BE2C (cell line): ENCODE measurements at places on chromosomes 7 and 10.

- DNase-seq = no peak
Observed at GRCh38 chr7:69301253-69301652, 297.0 kb upstream of the AUTS2 start.

DNA sequence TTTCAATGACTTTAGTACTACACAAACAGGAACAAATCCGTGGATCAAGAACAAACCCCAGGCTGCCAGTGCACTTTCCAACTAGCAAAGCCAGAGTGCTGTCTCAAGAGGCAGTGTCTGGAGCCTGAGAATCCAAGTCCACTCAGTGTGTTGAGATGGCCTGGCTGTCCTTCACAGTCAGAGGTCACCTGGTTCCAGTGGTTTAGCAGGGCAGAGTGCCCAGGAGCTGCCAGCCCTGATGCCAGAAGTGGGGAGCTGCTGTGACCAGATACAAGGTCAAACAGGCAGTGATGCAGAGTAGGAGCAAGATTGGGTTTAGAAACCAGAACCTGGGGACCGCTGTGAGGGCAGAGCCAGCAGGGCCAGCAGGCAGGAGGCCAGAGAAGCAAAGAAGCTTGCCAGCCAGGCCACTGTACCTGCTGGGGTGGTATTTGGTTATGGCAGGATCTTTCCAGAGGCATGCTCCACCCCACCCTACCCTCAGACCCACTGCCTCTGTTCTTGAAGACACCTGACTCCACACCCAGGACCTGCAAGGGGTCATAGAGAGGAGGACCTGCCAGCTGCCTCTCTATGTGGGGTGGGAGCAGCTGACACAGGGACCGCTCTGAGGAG lies 35.6 kb upstream of the C10orf90 start:
- DNase-seq = no peak

GRCh38 chr7:17472939-17473338 lies 174.5 kb downstream of the AHR start:
- no peak for DNase-seq

DNA sequence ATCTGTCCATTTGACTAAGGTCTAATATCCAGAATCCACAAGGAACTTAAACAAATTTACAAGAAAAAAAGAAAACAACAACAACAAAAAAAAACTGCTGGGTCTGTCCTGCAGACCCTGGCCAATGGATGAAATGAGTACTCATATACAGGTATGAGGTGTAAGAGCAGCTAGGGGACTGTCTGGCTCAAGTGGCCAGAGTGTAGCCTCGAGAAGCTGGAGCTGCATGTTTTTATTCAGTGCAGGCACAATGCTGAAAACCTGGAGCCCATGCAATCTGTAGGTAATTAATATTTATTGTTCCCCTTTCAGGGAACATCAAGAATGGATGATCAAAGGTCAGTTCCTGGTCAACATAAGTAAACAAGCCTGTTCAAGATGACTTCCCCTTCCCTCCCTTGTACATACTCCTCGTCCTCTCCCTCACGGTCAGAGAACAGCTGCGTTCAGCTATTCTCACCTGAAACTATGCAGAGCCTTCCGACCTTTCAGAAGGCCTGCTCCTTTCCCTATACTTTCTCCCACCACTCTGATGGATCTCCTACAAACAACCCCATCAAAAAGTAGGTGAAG lies 15.5 kb downstream of the CYP2C19 start:
- no peak for DNase-seq

DNA sequence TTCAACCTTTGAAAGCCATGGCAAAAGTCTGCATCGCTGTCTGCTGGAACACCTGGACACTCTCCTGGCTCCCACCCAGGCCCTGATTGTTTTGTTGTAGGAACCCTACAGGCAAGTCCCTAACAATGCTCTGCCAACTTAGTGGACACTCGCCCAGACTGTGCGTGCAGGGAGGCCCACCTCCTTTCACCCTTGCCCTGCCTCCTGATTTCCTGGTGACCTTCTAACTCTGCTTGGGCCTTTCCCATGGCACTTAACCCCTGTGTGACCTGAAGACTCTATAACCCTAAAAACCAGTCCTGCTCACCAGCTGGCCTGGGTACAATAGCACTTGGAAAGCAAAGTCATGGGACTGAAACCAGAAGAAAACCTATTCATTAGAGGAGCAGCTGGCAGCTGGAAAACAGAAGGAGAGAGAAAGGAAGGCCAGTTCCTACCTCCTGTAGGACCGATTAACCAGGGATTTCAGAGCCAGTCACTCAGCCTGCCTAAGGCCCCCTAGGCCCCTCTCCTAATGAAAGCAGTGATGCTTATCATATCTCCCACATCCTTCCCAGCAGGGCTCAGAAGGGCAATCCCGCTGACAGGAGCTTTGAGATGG lies 82.7 kb upstream of the KMT2E start:
- DNase-seq = peak; percentile 78

DNA sequence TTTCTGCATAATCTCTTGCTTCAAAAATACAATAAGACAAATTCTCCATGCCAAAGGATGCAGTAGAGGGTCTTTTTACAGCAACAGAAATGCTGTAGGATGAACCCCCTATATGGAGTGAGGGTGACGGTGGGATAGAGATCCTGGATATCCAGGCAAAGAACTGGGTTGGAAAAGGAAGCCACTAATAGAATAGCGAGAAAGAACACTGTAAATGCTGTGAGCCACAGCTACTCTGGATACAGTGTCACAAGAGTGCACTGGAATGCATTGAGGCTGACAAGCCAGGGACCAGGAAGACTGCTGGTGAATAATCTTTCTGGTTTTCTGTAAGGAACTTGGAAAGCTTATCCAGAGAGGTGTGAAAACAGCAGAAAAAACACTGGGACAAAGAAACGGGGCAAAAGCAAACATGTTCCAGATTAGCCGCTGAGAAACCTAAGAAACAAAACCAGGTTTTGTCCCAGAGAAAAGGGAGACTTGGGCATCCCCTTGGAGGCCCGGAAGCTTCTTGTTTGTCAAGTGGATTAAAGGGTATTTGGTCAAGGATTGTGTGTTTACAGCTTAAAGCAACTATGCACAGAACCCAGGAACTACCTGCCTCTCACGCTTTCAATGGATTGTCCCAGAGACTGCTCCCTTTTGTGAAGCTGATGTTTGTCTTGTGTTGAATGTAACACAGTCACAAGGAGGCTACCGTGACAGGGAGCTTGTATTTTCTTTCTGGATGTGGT lies 6.2 kb upstream of the MSMB start:
- DNase-seq = no peak

- DNase-seq = no peak
Observed at GRCh38 chr10:29839826-29840515, 205.2 kb upstream of the SVIL start.

DNA sequence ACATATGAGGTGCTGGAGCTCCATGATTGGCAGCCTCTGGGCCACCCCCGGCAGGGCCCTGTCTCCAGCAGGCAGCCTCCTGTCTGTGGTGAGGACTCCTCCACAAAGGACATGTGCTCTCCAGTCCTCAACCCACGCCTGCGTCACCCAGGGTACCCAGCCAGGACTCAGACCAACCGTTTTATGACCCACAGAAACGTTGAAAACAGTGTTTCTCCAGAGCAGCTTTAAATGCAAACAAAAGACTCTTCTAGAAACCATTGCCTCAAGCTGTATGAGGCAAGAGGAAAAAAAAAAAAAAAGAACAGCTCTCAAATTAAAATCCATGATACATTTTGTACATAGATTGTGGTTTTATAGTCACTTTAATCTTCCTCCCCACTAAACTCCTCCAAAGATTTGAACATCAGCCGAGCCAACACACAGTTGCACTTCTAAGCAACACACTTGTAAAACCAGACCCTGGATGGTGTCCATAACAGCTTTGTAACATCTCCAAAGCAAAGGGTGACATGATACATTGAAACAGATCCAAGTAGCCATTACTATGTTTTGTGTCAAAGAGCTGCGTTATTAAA lies 175.0 kb upstream of the LYZL2 start:
- DNase-seq = no peak

GRCh38 chr10:84196941-84197340 lies 2.6 kb downstream of the CDHR1 start:
- DNase-seq = no peak

DNA sequence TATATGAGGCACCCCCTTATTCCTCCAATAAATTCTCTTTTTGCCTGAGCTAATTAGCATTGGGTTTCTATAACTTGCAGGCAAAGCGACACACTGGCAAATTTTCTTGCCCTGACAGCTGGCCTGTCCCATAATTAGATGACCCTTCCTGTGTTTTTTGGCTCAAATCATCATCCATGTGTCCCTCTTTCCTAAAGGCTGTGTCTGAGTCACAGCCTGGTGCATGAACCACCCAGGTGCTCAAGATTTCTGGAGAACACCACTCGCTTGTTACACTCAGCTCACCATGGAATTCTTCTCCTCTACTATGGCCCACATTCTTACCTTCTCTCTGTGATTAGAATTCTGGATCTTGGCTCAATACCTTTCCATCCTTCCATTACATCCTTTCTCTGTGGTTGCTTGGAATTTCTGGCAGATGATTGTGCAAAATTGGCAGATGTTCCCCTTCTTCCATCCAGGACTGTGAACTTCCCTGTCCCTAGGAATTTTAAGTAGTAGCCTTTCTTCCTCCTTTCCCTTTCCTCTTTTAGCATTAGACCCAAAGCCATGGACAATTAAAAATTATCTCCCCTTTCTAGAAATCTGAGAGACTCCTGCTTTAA lies 116.0 kb upstream of the ANKRD1 start:
- DNase-seq = no peak

- no peak for DNase-seq
Observed at GRCh38 chr10:24240041-24240751, 31.3 kb downstream of the KIAA1217 start.

- no peak for DNase-seq
Observed at GRCh38 chr10:69731184-69731583, 70.5 kb upstream of the COL13A1 start.

- DNase-seq = no peak
Observed at GRCh38 chr7:2849941-2850766, 6.0 kb upstream of the GNA12 start.

DNA sequence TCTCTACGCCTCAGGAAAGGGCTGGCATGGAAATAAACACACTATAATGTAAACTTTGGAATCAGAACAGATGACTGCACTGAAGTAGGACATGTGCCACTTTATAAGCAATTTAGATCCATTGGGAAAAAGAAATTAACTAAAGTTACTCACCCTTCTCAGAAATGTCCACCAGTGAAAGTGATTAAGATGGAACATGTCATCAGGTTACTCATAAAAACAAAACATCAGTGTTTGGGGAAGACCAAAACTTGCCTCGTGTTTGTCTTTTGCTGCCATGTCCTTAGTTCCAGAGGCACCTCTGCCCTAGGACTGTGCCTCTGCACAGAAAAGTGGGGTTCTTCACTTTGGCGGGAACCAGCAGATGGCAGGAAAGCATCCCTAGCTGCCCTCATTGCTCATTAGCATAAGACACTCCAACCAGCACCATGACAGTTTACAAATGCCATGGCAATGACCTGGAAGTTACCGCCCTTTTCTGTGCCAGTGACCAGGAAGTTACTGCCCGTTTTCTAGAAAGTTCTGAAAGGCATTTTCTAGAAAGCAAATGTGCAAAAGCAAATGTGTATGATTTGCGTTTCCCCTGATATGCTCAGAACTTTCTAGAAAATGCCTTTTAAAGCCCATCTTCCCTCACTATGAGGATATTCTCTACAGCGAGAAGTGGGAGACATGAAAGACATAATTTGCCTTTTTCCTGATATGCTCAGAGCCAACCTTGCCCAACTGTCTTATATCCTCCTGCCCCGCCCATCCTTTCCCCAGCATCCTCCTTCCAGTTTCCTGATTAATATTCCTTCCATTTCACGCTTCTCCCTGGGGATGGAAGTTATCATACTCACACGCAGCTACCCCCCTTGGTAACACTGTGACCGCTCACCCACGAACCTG lies 258.2 kb downstream of the USP6NL start:
- no peak for DNase-seq

- no peak for DNase-seq
Observed at GRCh38 chr10:131043039-131043691, 268.4 kb downstream of the TCERG1L start.

- DNase-seq = no peak
Observed at GRCh38 chr7:101432316-101432715, 69.6 kb downstream of the COL26A1 start.

DNA sequence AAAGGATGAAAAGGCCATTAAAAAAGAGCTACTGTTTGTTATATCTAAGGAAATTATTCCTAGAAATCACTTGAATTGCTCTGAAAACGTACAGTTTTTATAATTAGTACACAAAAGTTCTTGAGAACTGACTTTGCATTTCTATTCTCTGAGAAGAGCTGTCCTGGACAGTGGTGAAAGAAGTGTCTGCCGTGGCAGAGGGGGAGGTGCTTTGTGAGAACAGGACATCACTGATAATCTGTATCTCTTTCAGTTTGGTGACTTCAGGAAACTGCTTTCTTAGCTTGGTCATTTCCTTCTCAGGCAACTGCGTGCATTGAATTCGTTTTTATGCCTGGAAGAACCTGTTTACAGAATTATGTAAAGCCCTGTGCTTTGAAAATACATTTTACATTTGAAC lies 52.1 kb downstream of the POLL start:
- DNase-seq = no peak

DNA sequence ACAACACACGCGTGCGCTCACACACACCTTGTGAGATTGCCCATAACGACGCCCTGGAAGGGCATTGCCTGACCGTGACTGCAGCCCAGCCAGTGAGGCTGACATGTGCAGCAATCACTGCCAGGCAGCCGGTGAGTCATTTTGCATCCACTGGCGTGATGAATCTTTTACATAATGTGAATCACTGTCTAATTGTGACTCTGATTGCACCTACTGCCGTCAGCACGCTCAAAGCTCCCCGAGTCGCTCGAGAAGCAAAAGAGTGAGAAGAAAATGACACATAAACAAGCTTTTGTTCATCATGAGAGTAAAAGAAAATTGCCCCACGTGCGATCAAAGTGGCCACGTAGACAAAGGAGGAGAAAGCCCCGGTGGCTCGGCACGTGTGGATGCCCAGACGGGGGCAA lies 117.4 kb upstream of the PFKP start:
- no peak for DNase-seq

DNA sequence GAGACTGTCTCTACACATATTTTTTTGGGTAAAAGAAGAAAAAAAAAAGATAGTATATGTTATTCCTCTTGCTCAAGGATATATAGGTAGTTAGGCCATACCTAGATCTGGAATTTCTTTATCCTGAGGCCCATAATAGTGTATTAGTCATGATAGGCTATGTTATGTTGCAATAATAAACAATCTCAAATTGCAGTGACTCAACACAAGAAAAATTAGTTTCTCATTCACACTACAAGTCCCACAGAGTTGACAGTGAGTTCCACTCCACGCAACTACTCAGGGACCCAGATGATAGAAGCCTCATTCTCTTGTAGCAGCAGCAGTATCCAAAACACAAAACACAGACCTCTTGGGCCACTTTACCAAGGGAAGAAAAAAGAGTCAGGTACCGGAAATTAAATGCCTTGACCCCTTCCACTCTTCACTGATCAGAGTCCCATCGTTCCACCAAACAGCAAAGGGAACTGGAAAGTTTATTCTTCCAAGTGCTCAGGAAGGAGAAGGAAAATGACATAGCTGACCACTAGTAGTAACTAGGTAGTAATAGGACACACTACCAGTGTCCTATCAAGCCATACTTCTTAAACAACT lies 7.4 kb upstream of the C10orf67 start:
- DNase-seq = no peak
